IPS DF 19.7 (cell line): ENCODE measurements at places on chromosomes 3 and 15.

DNA sequence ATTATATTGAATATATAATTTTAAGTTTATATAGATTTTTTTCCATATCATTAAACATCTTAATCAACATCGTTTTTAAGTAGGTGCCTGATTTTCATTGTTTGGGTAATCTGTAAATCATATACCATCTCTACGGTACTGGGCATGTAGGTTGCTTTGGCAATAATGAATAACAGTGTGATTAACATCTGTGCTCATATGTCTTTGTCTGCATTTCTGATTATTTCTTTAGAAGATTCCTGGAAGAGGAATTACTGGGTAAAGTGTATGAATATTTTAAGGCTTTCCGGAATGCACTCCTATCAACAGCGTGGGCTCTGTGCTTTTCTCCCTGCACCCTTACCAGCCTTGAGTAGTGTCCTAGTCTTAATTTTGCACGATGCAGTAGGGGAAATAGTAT, 119.8 kb upstream of the LIPC start:
- no peak for DNase-seq

DNA sequence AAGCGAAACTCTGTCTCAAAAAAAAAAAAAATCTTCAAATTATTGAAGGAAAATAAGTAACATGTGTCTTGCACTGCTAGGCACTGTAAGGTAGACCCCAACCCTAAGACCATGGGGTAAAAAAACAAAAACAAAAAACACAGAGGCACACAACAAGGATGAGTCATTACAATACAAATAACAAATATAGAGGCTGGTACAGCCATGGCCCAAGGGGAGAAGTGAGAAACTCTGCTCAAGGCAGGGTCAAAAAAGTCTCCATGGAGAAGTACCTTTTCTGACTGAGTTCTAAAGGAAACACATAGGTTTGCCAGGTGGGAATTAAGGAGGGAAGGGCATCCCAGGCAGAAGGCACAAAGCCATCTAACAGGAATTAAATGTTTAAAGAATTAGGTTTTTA, 54.5 kb downstream of the TOP2B start:
- DNase-seq = no peak

DNA sequence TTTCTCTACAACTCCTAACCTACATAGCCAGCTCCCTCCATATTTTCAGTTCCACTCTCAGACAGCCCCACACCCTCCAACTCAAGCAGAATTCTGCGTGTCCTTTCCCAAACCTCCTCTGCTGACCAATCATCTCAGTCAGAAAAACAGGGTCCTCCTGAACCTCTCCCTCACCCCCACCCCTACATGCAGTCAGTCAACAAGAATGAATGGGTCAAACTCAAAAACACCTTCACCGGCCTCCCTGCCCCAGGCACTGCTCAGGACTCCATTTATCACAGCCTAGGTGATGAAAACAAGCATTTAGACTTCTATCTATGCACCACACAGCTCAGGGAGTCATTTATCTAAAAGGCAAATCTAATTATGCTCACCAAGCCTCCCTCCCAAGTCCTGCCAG, 32.4 kb downstream of the MYL3 start:
- DNase-seq = no peak

DNA sequence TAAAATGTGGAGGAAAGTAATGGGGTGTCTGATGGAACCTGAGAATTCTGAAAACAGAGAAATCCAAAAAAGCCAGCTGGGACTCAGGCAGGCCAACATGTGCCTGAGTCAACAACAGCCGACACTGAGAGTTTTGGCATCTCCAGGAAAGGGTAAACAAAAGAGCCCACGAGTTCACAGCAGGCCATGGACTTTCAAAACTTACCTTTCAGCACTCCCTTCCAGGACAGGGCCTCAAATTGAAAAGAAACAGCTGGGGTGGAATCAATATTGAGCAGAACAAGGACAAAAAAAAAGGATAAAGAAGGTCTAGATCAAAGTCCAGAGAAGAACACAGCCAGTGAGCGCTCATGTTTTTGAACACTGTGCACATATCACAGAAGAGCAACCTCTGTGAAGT, 735.4 kb upstream of the GRM7 start:
- DNase-seq = peak; percentile 1

DNA sequence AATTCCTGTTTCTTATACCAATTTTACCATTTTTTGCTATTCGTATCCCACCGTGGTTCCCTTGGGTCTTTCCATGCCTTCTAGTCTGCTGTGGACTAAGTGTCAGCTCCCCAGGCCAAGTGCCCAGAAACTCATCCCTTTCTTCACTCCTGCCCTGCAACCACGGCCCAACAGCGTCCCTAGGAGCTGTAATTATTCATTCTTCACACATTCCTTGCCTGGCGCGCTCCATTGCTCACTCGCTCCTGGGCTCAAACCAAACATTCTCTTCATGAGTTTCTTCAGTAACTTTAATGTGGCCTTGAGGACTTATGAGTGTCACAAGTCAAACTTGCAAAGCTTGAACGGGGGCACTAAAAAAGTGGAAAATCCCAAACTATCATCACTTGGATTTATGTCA, 15.7 kb downstream of the GABRB3 start:
- DNase-seq = no peak

- no peak for DNase-seq
Observed at GRCh38 chr3:116164039-116164438, 281.2 kb downstream of the LSAMP start.

DNA sequence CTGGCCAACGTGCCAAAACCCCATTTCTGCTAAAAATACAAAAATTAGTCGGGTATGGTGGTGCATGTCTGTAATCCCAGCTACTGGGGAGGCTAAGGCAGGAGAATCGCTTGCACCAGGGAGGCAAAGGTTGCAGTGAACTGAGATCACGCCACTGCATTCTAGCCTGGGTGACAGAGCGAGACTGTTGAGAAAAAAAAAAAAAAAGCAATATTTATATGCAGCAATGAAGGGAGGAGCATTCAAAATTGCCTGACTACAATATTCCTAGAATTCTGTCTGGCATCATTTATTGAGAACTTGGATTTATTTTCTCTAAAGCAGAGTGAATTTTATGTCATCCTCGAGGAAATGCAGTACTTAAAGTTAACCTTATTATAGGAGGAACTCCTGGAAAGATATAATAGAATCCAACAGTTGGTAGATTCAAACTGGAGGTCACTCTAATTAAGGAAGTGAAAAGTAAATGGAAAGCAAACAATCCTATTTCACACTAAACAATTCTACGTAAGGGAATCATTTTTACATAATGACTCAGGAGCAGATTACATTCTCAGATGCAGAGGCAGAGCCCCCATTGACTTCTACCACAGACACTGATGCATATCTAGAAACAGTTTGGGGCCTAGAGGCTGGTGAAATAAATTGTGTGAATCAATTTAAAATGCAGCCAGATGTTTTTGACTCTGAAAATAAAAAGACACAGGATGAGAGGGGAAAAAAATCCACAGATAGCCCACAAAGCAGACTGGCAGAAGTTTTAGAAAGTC, 82.1 kb upstream of the FHIT start:
- DNase-seq = no peak

GRCh38 chr3:5296362-5296761, 108.9 kb downstream of the EDEM1 start:
- DNase-seq = no peak

- no peak for DNase-seq
Observed at GRCh38 chr15:82093774-82094211, 48.0 kb upstream of the MEX3B start.

DNA sequence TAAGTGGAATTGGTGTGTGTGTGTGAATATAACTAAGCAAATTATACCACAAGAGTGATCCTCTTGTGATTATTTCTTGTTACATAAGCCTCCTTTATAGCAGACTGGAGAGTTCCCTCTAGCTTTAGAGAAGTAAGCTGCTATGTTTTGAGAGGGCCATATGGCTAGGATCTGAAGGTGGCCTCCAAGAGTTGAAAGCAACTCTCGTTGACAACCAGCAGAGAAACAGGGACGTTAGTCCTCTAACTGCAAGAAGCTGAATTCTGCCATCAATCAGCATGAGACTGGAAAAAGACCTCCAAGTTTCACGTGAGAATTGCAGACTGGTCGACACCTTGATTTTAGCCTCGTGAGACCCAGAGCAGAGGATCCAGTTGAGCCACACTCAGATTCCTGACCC, 278.5 kb upstream of the ZNF717 start:
- no peak for DNase-seq

GRCh38 chr3:194056731-194057415, 79.1 kb upstream of the HES1 start:
- DNase-seq = no peak

GRCh38 chr15:70806992-70807712, 43.8 kb upstream of the UACA start:
- no peak for DNase-seq

- DNase-seq = no peak
Observed at GRCh38 chr3:61110576-61110975, 140.7 kb downstream of the FHIT start.

DNA sequence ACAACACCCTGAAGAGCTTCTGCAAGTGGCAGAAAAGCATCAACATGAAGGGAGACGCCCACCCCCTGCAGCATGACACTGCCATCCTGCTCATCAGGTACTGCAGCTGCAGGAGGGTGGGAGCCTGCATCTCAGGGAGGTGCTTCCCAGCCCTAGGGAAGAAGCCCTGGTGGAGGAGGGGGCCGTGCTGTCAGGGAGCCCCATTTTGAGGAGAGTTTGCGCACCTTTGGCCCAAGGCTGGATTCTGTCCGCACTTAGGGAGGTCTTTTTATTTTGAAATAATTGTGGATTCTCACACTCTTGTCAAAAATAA, 42.1 kb downstream of the SAXO2 start:
- DNase-seq = no peak

- DNase-seq = no peak
Observed at GRCh38 chr15:78054966-78055365, 22.5 kb downstream of the TBC1D2B start.

- no peak for DNase-seq
Observed at GRCh38 chr3:128122013-128122412, 1.6 kb downstream of the RUVBL1 start.

GRCh38 chr3:182954553-182955235, 25.6 kb downstream of the DCUN1D1 start:
- DNase-seq = no peak

- no peak for DNase-seq
Observed at GRCh38 chr3:192170031-192170430, 557.3 kb downstream of the FGF12 start.

DNA sequence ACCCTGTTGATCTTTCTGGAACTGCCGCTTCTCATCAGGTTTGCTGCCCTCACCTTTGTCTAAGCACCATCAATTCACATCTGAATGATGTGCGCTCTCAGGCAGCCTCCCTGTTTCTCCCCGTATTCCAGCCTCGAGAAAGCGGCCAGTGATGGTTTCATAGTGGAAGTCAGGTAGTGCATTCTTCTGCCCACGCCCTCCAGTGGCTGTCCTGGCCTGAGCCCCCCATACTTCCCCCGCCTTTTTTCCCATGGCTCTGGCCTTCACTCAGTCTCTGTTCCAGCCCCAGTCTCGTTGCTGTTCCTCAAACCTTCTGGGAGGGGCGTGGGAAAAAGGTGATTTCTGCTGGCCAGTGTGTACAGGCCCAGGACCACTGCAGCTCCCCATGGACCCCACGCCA, 101.3 kb downstream of the ASB7 start:
- no peak for DNase-seq

DNA sequence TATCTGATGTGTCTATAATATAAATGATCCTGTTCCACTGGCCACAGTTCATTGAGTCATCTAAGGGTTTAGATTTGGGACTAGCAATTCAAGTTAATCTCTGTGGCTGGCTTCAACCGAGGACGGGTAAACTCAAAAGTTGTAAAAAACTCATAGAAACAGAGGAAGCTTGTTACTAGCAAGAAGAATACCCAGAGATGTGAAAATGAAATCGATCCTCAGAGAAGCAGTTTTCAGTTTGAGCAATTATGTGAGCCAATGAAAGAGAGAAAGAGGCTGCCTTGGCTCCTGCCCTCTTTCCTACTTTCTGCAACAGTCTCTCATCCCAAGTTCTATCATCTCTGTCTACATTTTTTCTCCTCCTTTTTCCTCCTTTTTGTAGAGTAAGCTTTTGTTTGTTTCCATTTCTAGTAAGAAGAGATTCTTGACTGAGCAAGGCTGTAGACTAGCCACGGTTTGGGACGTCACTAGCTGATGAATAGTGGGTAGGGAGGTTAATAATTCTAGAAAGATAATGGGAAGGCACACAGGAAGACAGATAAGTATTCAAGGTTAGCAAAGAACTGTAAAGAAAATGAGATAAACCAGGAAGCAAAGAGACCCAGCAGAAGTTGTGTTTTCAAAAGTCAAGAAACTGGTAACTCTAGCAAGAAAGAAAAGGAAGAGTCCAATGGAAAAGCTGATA, 298.9 kb upstream of the NR2F2 start:
- no peak for DNase-seq

DNA sequence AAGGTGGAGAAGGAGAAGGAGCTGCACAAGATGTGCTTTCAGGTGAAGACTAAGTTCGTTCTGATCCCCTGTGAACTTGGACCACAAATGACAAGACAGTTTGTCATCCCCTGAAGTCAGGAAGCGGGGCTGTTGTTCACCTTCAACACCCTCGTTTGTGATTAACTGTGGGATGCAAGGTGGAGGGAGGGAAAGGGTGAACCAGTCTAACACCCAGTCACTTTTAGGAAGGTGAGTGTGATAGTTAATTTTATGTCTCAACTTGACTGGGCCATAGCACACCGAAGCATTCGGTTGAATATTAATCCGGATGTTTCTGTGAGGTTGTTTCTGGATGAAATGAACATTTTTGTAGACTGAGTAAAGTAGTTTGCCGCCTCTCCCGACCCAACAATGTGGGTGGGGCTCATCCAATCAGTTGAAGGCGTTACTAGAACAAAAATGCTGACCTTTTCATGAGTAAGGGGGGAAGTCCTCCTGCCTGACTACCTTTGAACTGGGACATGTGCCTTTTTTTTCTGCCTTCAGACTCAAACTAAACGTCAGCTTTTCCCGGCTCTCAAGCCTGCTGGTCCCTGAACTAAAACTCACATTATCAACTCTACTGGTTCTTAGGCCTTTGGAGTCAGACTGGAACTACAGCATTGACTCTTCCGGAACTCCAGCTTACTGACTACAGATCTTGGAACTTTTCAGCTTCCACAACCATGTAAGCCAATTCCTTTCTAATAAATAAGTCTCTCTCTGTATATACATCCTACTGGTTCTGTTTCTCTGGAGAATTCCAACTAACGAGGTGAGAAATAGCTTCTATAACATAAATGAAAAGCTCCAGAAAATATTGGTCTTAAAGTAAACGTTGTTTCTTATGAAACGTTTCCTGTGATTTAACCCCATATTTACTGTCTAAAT, 264.0 kb upstream of the SLITRK3 start:
- no peak for DNase-seq

GRCh38 chr3:66406163-66406562, 94.7 kb downstream of the LRIG1 start:
- no peak for DNase-seq

GRCh38 chr3:187403768-187404288, 35.6 kb downstream of the RTP4 start:
- no peak for DNase-seq

DNA sequence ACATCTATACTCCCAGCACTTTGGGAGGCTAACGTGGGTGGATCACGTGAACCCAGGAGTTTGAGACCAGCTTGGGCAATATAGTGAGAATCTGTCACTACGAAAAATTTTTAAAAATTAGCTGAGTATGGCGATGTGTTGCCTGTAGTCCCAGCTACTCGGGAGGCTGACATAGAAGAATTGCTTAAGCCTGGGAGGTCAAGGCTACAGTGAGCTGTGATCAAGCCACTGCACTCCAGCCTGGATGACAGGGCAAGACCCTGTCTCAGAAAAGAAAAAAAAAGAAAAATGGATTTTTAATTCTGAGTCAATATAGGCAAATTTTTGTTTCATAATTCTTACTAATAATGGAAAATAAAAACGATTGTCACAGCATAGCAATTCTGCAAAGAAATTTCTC, 13.3 kb downstream of the C3orf49 start:
- no peak for DNase-seq

- no peak for DNase-seq
Observed at GRCh38 chr15:70089692-70089971, 8.1 kb downstream of the TLE3 start.
